ENCODE measurements at places on chromosomes 7 and 10. TPM values are rescaled to one million over a fixed set of nuclear protein-coding genes. Genes with fewer than 3 reads are reported as not detected.

STRIP2 gene
- total RNA-seq = 1.0 TPM

C7orf33 gene
- total RNA-seq = not detected

STAG3 gene
- 0.66 TPM for total RNA-seq

CYP2C19 gene
- not detected for total RNA-seq

DNA sequence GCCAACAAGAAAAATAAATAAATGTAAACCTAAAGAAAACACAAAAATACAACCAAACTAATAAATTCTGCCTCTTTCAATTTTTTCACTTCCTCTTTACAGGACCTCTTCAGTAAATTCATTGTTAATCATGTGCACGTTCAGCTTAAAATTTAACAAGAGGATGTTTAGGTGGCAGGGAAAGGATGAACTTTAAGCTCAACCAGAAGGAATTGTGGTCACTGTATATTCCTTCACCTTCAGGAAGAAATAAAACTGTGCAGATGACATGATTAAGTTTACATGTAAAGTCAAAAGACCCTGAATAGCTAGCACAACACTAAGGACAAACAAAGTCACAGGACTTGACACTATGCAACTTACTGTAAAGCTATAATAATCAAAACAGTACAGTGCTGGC, 33.0 kb downstream of the KIF5B start:
- H3K4me3 ChIP-seq = no peak overlapping the region
- H3K27ac ChIP-seq = no peak overlapping the region
- no peaks in the 10 kb centered on the region for H3K36me3 ChIP-seq
- H3K27me3 ChIP-seq = no peaks in the 10 kb centered on the region
- H3K4me1 ChIP-seq = no peaks in the 10 kb centered on the region

GRCh38 chr10:26031300-26031699, 97.3 kb downstream of the MYO3A start:
- H3K27ac ChIP-seq = no peak overlapping the region
- H3K4me3 ChIP-seq = no peak overlapping the region
- DNase-seq = no peak
- no peaks in the 10 kb centered on the region for H3K4me1 ChIP-seq
- H3K27me3 ChIP-seq = no peaks in the 10 kb centered on the region

DNA sequence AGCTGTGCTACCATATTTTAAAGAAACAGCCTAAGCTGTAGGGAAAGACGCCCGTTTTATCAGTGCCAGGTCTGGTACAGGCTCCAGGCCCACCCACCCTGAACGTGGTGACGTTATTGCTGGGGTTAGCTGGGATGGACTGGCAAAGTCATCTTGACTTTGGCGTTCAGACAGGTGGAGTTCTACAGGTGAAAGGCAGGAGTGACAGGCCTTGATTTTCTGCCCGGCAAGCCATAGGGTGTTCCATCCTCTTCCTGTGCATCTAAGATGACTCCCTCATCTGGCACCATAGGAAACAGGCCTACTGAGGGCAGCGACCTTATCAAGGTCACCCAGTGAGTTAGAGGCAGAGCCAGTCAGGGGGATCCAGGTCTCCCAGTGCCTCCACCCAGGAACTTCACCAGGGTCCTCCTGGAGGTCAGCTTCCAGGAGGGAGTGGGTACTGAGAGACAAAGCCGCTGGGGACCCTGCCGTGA, 41.6 kb downstream of the HK1 start:
- DNase-seq = no peak
- H3K27ac ChIP-seq = no peak overlapping the region
- H3K4me3 ChIP-seq = peak overlapping the region; percentile 87
- no peaks in the 10 kb centered on the region for H3K36me3 ChIP-seq
- peaks cover 10% of the 10 kb centered on the region for H3K4me1 ChIP-seq

- no peaks in the 10 kb centered on the region for H3K36me3 ChIP-seq
- no peak for DNase-seq
- H3K4me3 ChIP-seq = no peak overlapping the region
- H3K27me3 ChIP-seq = no peaks in the 10 kb centered on the region
- H3K4me1 ChIP-seq = no peaks in the 10 kb centered on the region
These were observed 3.7 kb downstream of the TMEM225B start for GRCh38 chr7:99601656-99602310.

DNA sequence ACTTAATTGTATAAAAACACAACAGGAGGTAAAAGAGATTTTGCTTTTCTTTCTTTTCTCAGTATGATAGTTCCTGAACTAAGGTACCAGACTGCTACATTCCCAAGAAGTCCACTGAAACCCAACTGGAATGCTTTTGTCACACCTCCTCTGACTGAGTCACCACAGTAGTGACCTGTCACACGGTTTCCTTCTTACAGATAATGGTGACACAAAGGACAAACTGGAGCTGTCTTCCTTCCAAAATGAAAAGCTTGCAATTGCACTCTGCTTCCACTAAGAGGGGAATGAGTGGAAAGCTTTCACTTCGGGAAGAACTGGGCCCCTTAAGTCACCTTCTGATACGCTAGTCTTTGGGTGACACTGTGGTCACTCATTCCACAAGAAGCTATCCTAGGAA, 122.2 kb downstream of the KMT2E start:
- H3K27ac ChIP-seq = no peak overlapping the region
- no peaks in the 10 kb centered on the region for H3K36me3 ChIP-seq
- no peaks in the 10 kb centered on the region for H3K27me3 ChIP-seq
- no peak overlapping the region for H3K4me3 ChIP-seq
- DNase-seq = no peak

- H3K4me1 ChIP-seq = no peaks in the 10 kb centered on the region
- H3K27ac ChIP-seq = no peak overlapping the region
These were observed 153.3 kb downstream of the ELMO1 start for GRCh38 chr7:37295401-37295800.

DNA sequence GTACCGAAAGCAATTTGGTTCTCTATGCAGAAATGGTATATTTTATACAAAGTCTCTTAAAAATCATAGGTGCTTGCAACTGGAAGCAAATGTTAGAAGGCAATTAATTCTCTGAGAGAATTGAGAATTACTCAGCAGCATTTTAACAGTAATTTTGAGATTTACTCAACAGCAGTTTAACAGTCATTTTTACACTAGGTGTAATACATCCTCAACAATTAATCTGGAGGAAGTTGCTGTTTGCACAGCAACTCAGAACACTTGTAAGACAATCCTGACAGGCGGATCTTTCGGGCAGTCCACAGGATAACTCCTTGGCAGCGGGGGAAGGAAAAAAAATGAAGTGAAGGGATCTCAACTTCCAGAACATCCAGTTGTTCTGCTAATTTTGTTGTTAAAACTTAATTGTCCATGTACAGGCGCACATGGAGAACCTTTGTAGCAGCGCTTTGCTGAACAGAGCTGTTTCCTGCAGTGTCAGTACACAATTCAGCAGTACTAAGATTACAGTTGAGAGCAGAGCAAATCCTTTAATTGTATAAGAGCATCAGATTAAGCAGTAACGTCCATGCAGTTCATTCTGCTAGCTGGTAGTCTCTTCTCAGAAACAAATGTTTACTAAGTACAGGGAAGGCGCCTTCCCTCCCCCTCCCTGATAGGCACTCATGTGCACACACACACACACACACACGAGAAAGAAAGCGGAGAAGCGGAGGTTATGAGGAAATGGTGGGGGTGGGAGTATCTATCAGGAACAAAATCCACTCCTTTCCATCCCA, 43.8 kb downstream of the ENO4 start:
- no peak overlapping the region for H3K4me3 ChIP-seq
- no peak overlapping the region for H3K27ac ChIP-seq
- H3K27me3 ChIP-seq = no peaks in the 10 kb centered on the region
- H3K4me1 ChIP-seq = no peaks in the 10 kb centered on the region

- no peaks in the 10 kb centered on the region for H3K36me3 ChIP-seq
- H3K27ac ChIP-seq = no peak overlapping the region
- no peak for DNase-seq
- H3K4me1 ChIP-seq = no peaks in the 10 kb centered on the region
These were observed 49.8 kb downstream of the LHPP start for GRCh38 chr10:124511205-124512039.

GRCh38 chr7:156499247-156499881, 141.2 kb upstream of the RNF32 start:
- H3K27ac ChIP-seq = no peak overlapping the region
- H3K4me1 ChIP-seq = no peaks in the 10 kb centered on the region
- no peaks in the 10 kb centered on the region for H3K36me3 ChIP-seq
- DNase-seq = no peak
- H3K4me3 ChIP-seq = no peak overlapping the region

GRCh38 chr7:131844369-131844768, 287.9 kb upstream of the PODXL start:
- no peaks in the 10 kb centered on the region for H3K27me3 ChIP-seq
- no peaks in the 10 kb centered on the region for H3K4me1 ChIP-seq
- H3K36me3 ChIP-seq = no peaks in the 10 kb centered on the region
- no peak overlapping the region for H3K4me3 ChIP-seq
- H3K27ac ChIP-seq = no peak overlapping the region

GRCh38 chr7:152752200-152752912, 7.2 kb upstream of the ACTR3B start:
- H3K36me3 ChIP-seq = no peaks in the 10 kb centered on the region
- H3K4me1 ChIP-seq = no peaks in the 10 kb centered on the region
- H3K4me3 ChIP-seq = no peak overlapping the region
- DNase-seq = no peak
- no peaks in the 10 kb centered on the region for H3K27me3 ChIP-seq

DNA sequence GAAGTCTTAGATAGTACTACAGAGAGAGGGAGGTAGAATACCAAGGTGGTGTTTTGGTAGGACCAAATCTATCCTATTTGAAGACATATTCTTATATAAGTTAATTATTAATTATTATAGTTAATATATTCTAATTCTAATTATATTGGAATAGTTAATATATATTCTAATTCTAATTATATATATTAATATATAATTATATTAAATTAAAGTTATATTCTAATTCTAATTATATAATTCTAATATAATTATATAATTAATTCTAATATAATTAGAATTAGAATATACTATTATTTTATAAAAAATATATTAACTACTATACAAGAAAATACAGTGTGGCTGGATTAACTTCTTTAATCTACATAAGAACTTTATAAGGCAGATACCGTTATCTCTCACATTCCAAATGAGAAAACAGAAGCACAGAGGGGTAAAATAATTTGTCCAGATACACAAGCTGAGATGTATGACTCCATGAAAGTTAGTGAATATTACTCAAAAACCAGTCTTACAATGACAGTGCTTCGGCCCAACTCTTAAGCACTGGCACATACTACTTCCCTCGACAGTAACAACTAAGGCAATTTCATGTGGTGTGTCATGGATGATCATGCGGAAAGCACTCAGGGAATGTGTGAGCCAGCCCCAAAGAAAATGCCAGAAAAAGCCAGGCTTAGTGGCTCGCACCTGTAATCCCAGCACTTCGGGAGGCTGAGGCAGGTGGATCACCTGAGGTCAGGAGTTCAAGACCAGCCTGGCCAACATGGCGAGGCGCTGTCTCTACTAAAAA, 42.6 kb downstream of the TYW1B start:
- H3K36me3 ChIP-seq = no peaks in the 10 kb centered on the region
- H3K4me3 ChIP-seq = no peak overlapping the region

- DNase-seq = no peak
- H3K27me3 ChIP-seq = no peaks in the 10 kb centered on the region
- no peaks in the 10 kb centered on the region for H3K36me3 ChIP-seq
- no peak overlapping the region for H3K27ac ChIP-seq
These were observed 456.2 kb upstream of the NRP1 start for GRCh38 chr10:33790521-33791271.

DNA sequence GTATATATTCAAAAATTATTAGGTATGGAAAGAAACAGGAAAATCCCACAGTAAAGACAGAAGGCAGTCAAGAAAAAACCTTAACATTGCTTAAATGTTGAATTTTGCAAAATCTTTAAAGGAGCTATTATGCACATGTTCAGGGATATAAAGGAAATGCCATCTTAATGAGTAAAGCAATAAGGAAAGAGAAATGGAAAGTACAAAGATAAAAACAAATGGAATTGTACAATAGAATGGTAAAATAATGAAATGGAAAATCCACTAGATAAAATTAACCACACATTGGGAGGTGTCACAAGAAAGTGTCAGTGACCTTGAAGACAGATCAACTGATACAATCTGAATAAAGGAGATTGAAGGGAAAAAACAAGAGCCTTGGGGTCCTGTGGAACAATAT, 82.0 kb downstream of the KIF20B start:
- H3K27ac ChIP-seq = no peak overlapping the region
- H3K4me1 ChIP-seq = no peaks in the 10 kb centered on the region
- no peaks in the 10 kb centered on the region for H3K27me3 ChIP-seq
- H3K4me3 ChIP-seq = no peak overlapping the region
- H3K36me3 ChIP-seq = no peaks in the 10 kb centered on the region
